Stimulated activated CD4-positive, alpha-beta T cell treated with anti-CD3 and anti-CD28 coated beads, Interleukin-12 subunit alpha, Interleukin-12 subunit beta, amount 100 ng/mL, for 24 hours (primary cell): ENCODE measurements at places on chromosomes 6 and 20.

- no peak for DNase-seq
Observed at GRCh38 chr6:41519745-41520699, 26.2 kb upstream of the FOXP4 start.

DNA sequence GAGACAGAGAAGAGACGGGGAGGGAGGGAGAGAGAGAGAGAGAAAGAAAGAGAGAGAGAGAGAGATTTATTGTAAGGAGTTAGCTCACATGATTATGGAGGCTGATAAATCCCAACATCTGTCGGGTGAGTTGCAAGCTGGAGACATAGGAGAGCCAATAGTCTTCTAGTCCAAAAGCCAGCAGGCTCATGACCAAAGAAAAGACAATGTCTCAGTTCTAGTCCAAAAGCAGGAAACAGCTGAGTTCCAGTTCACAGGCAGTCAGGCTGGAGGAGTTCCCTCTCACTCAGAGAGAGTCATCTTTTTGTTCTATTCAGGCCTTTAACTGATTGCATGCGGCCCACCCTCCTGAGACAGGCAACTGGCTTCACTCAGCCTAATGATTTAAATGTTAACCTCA lies 416.6 kb downstream of the PREX1 start:
- DNase-seq, result no peak

DNA sequence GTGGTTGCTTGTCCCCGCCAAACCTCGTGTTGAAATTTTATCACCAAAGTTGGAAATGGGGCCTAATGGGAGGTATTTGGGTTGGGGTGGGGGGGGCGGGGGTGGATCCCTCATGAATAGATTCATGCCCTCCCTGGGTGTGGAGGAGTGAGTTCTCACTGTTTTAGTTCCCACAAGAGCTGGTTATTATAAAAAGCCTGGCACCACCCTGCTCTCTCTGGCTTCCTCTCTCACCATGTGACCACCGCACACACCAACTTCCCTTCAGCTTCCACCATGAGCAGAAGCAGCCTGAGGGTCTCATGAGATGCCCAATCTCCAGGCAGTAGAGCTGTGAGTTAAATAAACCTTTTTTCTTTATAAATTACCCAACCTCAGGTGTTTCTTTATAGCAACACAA lies 111.3 kb downstream of the PRDM1 start:
- no peak for DNase-seq

DNA sequence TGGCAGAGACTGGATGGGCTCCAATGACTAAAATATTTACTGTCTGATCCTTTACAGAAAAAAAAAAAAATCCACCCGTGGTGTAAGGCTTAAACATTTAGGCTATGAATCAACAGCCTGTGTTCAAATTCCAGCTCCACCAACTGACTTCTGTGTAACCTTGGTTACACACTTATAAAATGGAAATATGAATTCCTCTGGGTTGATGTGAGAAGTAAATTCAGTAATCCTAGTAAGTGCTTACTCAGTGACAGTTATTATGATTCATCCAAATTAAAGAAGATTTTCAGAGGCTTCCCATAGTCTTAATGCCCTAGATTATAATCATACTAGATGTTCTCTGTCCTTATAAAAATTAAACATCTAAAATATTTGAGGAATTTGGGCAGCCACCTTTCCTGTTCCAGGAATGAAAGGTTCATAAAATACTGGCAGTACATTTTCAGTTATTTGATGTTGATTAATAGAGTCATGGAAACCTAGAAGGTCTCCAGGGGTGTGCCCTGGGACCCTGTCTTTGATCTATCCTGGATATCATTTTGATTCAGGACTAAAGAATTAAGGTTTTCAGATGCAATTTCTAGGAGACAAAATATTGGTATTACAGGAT lies 180.3 kb upstream of the ZNF217 start:
- no peak for DNase-seq

DNA sequence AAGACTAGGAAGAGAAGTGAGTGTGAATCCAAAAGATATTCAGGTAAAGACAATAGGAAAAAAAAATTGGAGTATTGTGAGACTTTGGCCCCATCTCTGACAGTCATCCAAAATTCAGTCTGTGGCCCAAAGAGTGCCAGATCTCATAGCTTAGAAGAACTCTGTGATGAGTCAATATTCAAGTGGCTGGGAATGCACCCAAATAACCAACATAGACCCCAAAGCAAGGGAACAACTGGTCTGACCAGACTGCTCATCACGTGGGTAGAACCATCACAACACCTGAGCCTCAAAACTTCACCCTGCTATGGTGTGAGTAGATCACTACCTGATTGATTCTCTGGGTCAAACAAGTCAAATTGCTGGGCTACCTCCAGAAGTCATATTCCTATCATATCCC lies 51.1 kb upstream of the TRDN start:
- DNase-seq, result no peak

GRCh38 chr6:144170044-144170443 lies 19.7 kb downstream of the STX11 start:
- DNase-seq, result no peak

DNA sequence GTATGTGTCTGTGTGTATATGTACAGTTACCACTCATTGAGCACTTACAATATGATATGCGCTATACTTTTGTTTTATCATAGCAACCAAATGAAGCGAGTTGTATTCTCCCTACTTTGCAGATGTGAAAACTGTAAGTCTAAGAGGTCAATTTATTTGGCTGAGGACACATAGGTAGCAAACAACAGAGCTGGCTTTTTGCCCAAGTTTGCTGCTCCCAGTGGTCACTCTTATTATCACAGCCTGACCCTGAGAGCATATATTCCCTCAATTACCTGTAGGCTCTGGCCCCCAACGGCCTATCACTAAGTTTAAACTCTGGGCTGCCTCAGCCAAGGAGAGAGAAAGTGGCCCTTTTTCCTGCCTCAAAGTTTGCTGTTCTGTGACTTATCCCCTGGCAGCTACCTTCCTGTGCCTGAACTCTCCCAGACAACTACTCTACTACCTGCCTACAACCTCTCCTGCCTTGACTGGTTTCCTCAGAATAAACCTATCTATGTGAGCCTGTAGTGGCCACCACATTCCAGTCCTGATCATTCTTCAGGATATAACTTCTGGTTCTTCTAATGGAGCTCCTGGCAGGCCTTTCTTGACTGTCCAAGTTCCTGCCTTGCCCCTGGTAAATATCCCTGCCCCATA lies 221.8 kb downstream of the FRK start:
- no peak for DNase-seq

GRCh38 chr20:914727-915498 lies 1.2 kb downstream of the ANGPT4 start:
- no peak for DNase-seq

GRCh38 chr20:23645575-23645974 lies 7.8 kb upstream of the CST3 start:
- DNase-seq, result no peak

DNA sequence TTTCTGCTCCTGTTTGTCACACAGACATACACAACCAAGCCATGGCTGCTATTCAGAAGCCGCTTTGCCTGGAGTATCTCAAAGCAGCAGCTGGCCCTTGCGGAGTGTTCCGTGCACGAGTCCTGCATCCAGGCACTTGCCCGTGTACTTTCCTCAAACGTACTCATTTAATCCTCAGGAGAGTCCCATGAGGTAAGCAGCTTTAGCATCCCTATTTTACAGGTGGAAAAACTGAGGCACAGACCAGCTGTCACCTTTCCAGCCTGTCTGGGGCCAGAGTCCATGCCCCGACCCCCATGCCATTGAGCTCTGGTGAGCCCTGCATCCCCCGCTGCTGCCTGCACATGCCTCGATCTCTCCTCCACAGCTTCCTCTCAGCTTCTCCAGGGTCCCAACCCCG lies 130.0 kb downstream of the ERMARD start:
- DNase-seq, result no peak

GRCh38 chr6:50007819-50008218 lies 14.0 kb downstream of the DEFB110 start:
- no peak for DNase-seq

- DNase-seq, result no peak
Observed at GRCh38 chr6:164924674-164925073, 384.7 kb downstream of the C6orf118 start.

- DNase-seq, result no peak
Observed at GRCh38 chr20:44549123-44549522, 27.3 kb upstream of the SERINC3 start.

DNA sequence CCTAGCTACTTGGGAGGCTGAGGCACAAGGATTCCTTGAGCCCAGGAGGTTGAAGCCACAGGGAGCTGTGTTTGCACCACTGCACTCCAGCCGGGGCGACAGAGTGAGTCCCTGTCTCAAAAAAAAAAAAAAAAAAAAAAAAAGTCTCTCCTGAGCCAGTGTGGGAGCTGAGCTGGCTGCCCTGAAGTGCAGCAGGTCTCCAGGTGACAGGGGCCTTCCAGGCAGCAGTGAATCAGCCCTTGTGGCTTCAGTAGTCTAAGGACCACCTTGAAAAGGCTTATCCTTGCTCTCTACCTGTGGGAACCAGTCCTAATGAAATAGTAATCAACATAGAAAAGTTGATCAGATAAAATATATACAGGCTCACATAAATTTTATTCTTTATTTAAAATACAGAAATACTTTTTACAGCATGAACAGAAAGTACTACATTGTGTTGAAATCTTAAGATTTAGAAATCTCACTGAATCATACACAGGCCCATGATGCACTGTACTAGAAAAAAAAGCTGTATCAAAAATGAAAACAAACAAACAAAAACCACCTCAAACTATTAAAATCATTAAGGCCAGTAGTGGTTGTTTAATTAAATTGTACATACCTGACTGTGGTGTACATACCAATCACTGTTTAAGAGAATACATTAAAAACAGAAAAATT lies 128.9 kb downstream of the SCML4 start:
- no peak for DNase-seq

GRCh38 chr20:25574411-25574810 lies 10.9 kb downstream of the NINL start:
- no peak for DNase-seq

GRCh38 chr20:2080532-2081224 lies 20.9 kb upstream of the STK35 start:
- DNase-seq, result no peak

- DNase-seq, result no peak
Observed at GRCh38 chr6:150112233-150112632, 30.6 kb upstream of the PPP1R14C start.

DNA sequence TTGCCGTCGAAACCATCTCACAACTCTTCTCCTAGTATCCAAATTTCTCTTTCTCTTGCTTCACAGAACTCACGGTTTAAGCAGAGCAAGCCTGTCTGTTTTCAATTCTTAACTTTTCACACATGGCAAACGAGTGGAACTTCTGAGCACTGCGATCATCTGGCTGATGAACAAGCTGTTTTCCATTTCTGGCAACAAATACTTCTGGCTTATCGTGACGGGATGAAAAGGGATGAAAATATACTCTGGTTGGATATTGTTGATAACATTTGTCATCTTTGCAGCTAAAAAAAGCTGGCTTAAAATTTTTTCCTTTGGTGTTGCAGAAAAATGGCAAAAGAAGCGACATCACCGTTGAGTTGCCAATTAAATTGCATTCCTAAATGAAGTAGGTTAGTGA lies 515.2 kb upstream of the JARID2 start:
- no peak for DNase-seq

DNA sequence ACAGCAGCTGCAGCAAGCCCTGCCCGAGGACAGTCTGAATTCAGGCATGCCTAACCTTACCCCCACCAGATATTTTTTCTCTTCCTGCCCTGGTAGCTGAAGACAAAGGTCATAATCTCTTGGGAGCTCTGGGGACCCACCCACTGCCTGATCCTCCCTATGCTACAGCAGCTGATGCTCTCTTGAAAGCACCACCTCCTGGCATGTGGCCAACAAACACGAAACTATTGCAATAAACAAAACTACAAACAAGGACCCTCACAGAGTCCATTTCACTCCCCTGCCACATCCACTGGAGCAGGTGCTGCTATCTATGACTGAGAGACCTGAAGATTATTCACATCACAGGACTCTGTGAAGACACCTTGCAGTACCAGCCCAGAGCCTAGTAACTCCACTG lies 238.5 kb upstream of the HS3ST5 start:
- no peak for DNase-seq

- DNase-seq, result no peak
Observed at GRCh38 chr20:38152175-38152620, 12.9 kb downstream of the TGM2 start.

- DNase-seq, result no peak
Observed at GRCh38 chr6:7451326-7451725, 61.7 kb downstream of the RIOK1 start.

DNA sequence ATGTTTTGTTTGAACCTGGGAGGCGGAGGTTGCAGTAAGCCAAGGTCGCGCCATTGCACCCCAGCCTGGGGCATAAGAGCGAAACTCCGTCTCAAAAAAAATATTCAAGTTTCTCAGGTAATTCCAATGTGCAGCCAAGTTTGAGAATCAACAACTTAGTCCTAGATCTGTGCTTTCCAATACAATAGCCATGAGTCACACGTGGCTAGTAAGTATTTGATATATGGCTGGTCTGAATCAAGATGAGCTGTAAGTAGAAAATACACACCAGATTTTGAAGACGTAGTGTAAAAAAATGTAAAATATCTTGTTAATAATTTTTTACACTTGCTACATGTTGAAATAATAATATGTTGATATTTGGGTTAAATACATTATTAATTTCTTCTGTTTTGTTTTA lies 35.0 kb upstream of the BTBD3 start:
- no peak for DNase-seq

DNA sequence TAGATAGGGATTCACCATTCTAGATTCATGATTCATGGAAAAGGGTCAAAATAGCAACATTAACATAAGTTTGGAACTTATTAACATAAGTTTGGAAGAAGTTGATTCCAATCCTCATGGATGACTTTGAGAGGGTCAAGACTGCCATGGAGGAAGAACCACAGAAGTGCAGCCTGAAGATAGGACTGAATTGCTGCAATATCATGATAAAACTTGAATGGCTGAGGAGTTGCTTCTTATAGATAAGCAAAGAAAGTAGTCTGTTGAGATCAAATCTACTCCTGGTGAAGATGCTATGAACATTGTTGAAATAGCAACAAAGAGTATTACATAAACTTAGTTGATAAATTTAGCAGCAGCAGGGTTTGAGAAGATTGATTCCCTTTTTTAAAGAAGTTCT lies 62.2 kb downstream of the GMDS start:
- DNase-seq, result no peak
